ENCODE measurements at places on chromosomes 11 and 22.

DNA sequence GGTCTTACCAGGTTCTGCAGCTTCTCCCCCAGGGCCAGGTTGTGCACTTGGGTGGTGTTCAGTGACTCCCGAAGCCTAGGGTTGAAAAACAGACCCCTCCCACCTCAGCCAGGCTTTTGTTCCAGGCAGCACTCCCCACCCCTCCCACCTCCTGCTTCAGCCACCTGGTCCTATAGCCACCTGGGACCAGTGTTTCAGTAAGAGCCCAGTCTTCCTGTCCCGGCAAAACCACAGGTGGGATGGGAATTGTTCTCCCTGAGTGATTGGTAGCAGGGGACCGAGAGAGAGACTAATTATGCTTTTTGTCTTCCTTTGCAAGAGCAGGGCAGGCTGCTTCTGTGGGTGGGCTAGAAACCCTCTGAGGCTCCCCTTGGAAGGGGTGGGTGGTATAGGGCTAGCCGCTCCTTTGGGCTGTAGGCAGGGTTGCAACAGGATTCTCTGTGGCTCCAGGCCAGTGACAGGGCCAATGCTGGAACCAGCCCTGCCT, 8.5 kb upstream of the NAALADL1 start:
- DNase-seq, result no peak

GRCh38 chr11:119847853-119848252, 118.9 kb upstream of the NECTIN1 start:
- DNase-seq, result no peak

DNA sequence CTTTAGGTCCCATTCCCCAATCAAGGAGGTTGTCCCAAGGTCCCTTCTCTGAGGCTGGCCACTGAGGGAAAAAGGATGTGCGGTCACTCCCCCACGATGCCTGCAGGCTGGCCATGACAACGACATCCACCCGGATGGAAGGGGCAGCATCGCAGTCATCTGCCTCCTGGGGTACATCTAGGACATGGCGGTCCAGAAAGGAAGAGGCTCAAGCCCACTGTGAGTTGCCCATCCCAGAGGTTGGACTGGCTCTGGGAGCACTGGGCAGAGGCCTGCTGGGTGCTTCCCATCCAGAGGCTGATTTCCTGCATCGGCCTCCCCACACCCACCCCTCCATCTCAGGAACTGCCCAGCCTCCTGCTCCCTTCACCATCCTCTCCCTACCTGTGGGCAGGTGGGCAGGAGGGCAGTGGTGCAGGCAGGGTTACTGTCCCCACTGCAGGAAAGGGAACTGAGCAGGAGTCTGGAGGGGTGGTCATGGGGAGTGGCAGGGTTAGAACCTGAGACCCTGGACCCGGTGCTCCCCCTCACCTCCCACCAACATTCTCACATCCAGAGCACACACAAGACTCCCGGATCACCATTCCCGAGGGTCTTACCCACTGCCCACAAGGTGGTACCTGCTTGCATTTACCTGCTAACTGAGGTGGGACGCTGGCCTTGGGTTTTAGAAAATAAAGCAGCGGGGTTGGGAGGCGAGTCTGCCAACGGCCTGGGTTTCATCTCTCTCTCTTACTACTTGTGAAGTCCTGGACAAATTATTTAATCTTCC, 4.4 kb downstream of the RCE1 start:
- no peak for DNase-seq

GRCh38 chr11:37718431-37718999, 1120.5 kb upstream of the RAG2 start:
- no peak for DNase-seq

- DNase-seq, result no peak
Observed at GRCh38 chr11:46348566-46349401, 1.5 kb downstream of the DGKZ start.

Measured in stimulated activated CD4-positive, alpha-beta T cell treated with anti-CD3 and anti-CD28 coated beads, Interleukin-1b, Interleukin-23, amount 100 ng/mL, for 1 hour (primary cell).